ENCODE measurements at places on chromosomes 6 and 20.

DNA sequence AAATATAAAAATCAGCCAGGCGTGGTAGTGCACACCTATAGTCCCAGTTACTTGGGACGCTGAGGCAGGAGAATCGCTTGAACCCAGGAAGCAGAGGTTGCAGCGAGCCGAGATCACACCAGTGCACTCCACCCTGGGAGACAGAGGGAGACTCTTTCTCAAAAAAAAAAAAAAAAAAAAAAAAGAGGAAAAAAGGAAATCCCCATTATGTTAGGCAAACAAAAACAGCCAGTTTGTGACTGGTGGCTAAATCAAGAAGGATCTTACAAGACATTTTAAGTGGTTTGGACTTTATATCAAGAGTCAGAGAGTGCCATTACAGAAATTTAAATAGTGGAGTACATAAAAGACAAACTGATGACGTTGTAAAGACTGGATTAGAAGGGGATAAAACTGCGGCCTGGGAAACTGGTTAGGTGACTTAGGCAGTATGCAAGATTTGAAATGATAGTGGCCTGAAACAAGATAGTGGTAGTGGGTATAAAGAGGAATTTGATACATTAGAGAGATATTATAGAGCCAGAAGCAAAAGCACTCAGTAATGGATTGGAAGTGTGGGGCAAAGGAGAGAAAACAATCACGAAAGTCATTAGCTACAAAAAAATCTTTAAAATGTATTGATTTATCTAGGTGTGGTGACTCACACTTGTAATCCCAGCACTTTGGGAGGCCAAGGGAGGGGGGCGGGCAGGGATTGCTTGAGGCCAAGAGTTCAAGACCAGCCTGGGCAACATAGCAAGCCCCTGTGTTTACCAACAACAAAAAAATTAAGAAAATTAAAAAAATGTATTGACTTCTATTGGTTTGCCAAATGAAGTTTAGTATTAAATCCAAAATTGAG, 1.7 kb upstream of the MYO6 start:
- no peak for DNase-seq

DNA sequence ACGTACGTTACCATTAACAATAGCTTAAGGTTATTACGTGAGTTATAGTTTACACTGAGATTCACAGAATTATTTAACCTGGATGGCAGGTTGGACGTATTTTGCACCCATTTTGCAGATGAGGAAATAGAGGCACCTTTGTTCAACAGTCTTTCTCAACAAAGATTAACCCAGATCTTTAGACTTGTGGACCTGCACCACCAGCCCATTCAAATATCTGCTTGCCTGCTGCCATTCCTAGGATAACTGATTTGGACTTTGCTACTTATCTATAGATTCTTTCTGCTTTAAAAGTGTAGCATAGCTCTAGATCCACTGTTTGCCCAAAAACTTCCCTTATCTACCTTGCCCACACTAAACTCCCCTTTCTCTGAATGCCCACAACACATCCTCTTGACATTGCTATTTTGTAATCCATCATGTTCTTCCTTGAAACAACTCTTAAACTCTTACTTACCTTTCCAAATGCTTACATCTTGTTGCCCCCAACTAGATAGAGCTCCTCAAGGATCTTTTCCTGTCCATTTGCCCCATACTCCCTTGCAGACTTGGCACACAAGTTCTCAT, 56.4 kb upstream of the TNFAIP3 start:
- no peak for DNase-seq

- DNase-seq = no peak
These were observed 1.6 kb downstream of the TNFRSF6B start for GRCh38 chr20:63697868-63698545.

DNA sequence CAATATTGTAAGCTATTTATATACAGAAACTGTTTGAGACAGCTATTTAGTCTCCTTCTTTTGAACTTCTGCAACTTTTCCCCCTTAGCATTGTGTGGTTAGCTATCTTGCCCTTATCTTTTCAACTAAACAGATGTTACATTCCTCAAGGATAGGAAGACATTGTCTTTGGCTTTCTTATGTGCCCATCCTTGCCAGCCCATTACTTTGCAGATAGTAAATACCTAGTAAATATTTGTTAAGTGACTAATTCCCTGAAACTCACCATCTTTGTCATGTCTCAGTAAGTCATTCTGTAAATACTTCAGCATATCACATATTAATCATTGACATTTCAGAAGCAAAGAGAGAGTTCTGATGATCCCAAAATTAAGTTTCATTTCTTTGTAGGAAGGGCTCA, 69.1 kb upstream of the FLRT3 start:
- DNase-seq = no peak

- no peak for DNase-seq
These were observed 40.0 kb upstream of the MBOAT1 start for GRCh38 chr6:20252311-20252710.

- no peak for DNase-seq
These were observed 873.7 kb downstream of the KIF16B start for GRCh38 chr20:15699431-15700146.

DNA sequence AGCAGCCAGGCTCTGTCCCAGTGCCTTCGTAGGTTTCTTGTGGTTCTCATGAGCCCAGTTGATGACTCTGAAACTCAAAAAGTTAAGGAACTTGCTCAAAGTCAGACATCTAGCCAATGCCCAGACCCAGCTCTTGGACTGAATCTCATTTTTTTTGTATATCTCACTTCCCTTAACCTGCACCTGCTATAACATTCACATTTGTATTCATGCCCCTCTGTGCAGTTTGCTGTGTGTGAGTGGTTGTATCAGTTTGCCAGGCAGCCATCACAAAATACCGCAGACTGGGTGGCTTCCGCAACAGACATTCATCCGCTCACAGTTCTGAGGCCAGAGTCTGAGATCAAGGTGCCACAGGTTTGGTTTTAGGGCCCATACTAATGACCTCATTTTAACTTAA, 49.9 kb downstream of the IPCEF1 start:
- DNase-seq = no peak

DNA sequence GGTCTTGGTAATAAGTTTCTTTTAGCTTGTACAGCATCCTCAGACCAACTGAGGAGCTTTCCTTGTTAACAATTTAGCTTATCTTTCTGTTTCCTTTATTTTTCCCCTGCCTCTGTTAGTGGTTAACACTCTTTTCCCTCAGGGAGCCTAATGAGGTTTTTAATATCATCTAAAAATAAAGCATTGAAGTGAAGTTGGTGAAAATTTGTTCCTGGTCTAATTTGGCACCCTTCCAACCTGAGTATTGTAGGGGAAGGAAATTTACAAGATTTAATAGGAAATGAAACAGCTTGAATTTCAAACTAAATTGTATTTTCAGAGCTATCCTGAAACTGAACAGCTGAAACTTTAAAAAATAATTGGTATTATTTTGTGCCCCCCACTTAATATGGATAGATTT, 28.1 kb upstream of the VAPB start:
- peak; percentile 23 for DNase-seq

GRCh38 chr6:148166339-148166968, 176.2 kb upstream of the SASH1 start:
- peak; percentile 73 for DNase-seq

- DNase-seq = no peak
These were observed 26.3 kb upstream of the FAM50B start for GRCh38 chr6:3822747-3823445.

DNA sequence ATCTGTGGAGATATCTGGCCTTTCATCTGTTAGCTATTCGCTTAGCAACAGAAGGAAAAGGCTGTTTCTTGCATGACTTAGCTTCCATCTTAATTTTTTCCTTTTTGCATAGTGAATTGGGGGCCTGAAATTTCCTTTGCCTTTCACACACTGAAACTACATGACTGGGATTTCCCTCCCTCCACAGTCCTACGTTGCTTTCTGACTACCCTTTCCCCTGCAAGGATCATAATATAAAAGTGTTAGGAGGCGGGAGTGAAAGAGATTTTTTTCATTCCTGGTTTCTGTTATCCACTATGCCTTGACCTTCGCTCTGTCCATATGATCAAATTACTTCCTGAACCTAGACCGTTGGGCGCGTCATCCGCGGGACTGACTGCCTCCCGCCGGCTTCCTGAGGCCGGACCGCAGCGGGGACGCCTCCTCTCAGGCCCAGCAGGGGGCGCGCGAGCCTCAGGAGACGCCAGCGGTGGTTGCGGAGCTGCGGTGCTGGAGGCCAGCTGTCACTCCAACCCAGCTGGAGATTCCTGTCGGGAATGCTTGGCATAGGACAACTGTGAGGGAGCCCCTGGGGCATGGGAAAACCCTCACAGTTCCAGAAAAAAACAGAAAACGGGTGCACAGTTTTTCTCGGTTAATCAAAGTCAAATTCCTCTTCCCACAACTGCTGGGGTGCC, 55.6 kb downstream of the MEP1A start:
- peak; percentile 88 for DNase-seq

DNA sequence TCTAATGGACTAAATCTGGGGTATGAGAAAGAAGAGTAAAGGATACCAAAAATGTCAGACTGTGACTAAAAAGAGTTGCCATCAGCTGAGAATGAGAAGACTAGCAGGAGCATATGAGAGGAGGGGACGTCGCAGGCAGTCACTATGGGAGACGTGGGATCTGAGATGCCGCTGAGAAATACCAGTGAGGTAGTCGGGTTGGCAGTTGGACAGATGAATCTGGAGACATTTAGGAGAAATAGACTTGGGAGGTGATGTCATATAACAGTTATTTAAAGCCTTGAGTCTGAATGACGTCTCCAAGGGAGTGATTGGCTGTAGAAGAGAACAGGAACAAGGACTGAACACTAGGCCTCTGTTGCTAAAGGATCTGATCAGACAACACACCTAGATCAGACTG, 51.5 kb upstream of the TRIM26 start:
- no peak for DNase-seq

DNA sequence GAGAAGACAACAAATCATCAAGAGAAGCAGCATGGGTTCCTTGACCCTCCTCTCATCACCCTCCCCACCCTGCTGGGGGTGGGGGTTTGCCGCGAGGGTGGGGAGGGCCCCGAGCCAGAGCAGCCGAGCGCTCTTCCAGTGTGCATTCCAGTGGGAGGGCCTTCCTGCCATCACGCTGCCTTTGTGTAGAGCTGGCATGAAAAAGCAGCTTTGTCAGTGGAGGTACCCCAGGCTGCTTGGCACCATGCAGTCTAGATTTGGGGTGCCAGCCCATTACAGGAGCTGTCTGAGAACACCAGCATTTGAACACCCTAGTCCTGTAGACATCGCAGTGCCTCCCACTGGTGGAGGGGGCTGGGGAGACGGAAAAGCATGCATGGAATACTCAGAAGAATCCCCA, 12.2 kb downstream of the BAK1 start:
- DNase-seq = no peak

- no peak for DNase-seq
These were observed 455 bp upstream of the ADGRF4 start for GRCh38 chr6:47697925-47698324.

- no peak for DNase-seq
These were observed 9.7 kb downstream of the TGM3 start for GRCh38 chr20:2305479-2305878.

GRCh38 chr20:21102603-21103311, 3.4 kb downstream of the LINC00237 start:
- DNase-seq = no peak

DNA sequence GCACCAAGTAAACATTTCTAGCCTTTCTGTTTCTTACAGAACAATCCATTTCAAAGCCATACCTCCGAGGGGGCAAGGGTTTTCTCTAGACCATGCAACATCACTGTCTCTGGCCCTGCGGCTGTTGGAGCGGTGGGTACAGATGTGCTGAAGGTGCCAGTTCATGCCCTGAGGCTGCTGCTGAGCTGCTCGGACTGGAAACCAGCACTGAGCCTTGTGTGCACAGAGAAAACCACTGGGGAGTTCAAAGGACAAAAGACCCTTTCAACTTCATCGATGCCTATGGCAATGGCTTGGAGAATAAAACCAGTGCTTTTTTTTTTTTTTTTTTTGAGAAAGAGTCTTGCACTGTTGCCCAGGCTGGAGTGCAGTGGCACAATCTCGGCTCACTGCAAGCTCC, 93.3 kb upstream of the IYD start:
- no peak for DNase-seq

GRCh38 chr20:59573837-59574236, 30.5 kb upstream of the PHACTR3 start:
- no peak for DNase-seq

All from dermis microvascular lymphatic vessel endothelial cell (primary cell).